ENCODE measurements at places on chromosomes 4 and X.

GRCh38 chr4:144409525-144409924 is 236.4 kb upstream of the HHIP start:
- no peak for DNase-seq

- no peak for DNase-seq
These were observed 99.4 kb downstream of the GPR82 start for GRCh38 chrX:41823402-41823801.

GRCh38 chrX:133677123-133678063 is 262.1 kb upstream of the GPC4 start:
- no peak for DNase-seq

- DNase-seq = no peak
These were observed 282.4 kb downstream of the ANK2 start for GRCh38 chr4:113331811-113332210.

DNA sequence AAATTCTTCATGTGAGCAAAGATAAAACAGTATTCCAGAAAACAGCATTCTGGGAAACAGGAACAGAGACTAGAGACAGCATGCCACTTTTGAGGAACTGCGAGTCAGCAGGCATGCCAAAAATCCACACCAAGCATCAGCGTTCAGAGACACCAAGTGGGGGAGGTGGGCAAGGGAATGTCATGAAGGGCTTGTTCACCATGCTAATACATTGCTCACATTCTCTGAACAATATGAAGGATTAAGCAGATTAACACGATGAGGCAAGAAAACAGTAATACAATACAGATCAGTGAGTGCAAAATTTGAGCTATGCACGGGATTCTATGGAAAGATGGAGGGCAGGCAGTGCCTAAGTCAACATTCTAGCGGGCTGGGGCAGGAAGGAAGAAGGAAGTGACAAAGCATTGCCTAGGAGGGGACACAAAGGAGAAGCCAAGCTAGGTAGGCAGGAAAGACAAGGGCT is 278.3 kb downstream of the FBXW7 start:
- no peak for DNase-seq

DNA sequence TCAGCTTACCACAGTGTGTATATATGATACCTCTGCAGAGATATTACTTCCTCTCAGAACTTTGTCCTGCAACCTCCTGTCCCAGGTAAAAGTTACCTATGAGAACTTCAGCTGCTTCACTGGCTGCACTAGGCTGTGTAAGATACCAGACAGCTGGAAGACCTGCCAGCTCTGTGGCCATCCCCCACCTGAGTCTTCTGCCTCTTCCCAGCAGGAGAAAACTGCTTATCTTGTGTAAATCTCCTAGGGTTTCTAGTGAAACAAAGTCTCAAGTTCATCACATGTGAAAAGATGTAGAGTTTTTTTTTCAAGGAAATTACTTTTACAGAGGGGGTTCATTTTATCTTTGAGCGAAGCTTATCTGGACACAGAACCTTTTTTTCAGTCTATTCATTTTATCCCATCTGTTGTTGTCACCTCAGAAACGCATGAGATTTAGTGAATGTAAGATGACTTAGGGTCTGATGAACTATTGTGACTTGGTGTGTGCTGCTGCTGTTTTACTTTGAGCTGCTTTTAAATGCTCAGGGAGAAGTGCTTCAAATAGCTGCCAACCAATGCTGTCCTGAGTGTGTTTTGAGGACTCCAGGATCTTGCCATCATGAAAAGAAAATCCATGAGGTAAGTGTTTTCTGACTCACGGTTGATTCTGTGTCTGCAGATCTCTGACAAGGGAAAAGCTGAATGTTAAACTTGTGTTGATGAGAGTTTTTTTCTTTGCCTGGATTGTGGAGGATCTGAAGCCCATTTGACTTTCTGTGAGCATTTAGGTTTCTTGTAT is 187.8 kb downstream of the FRAS1 start:
- no peak for DNase-seq
